ENCODE measurements at places on chromosomes 3 and 15. TPM values are rescaled to one million over a fixed set of nuclear protein-coding genes. Genes with fewer than 3 reads are reported as not detected.

Gene STRIT1
- not detected for total RNA-seq

Gene NR2E3
- total RNA-seq, result 0.54 TPM

Gene TEX55
- total RNA-seq, result not detected

Gene DPPA2
- not detected for total RNA-seq

Gene ZBED2
- not detected for total RNA-seq

Gene CAPN3
- 1.8 TPM for total RNA-seq

Gene CCDC174
- 13.9 TPM for total RNA-seq

Gene SPESP1
- total RNA-seq, result 1.4 TPM

Gene GOLGA6D
- not detected for total RNA-seq

Gene CD200
- 49.4 TPM for total RNA-seq

Gene EPHB3
- 9.2 TPM for total RNA-seq

Gene GPR149
- total RNA-seq, result 2.7 TPM

Gene TRIM42
- total RNA-seq, result not detected

Gene CCDC54
- 0.54 TPM for total RNA-seq

Gene THOC7
- 32.9 TPM for total RNA-seq

Gene SATB1
- 77.8 TPM for total RNA-seq

Gene NRROS
- total RNA-seq, result 1.9 TPM

Gene MYH15
- 1.8 TPM for total RNA-seq

Gene CHRNA3
- total RNA-seq, result 7.6 TPM

Gene MEIS2
- 40.8 TPM for total RNA-seq

Gene PLSCR2
- total RNA-seq, result not detected

Gene UBA5
- total RNA-seq, result 74.4 TPM

Gene ABCC5
- total RNA-seq, result 74.4 TPM

Gene FETUB
- not detected for total RNA-seq

Gene DUOXA2
- not detected for total RNA-seq

Gene PLCH1
- total RNA-seq, result 25.0 TPM

Gene CPEB1
- total RNA-seq, result 4.4 TPM

Gene KCNAB1
- total RNA-seq, result 16.2 TPM

Gene SEMA3B
- 3.4 TPM for total RNA-seq

Gene SAMMSON
- total RNA-seq, result not detected

Gene ACVR2B
- 47.0 TPM for total RNA-seq

Gene FSTL1
- 66.6 TPM for total RNA-seq

Gene PLA2G4B
- total RNA-seq, result 7.5 TPM

Gene MBD4
- 19.5 TPM for total RNA-seq

Gene CLDN11
- total RNA-seq, result 39.6 TPM

Gene KBTBD13
- total RNA-seq, result not detected

Gene CP
- total RNA-seq, result 3.1 TPM

Gene SOX14
- total RNA-seq, result 0.73 TPM

Gene PLXNB1
- 85.4 TPM for total RNA-seq

Gene LINGO1
- 30.1 TPM for total RNA-seq

Gene PIK3CA
- total RNA-seq, result 46.6 TPM

Gene IL17RD
- total RNA-seq, result 29.3 TPM

Gene TRH
- total RNA-seq, result 16.4 TPM

Gene ZNF280D
- 108 TPM for total RNA-seq

Gene ADGRG7
- total RNA-seq, result not detected

Gene ROPN1
- total RNA-seq, result not detected

Gene FAM81A
- total RNA-seq, result 4.9 TPM

Gene TTC23
- 19.7 TPM for total RNA-seq

Gene HYAL1
- total RNA-seq, result 2.1 TPM

Gene CCR9
- total RNA-seq, result not detected

Gene UTS2B
- 0.64 TPM for total RNA-seq

Gene GHSR
- total RNA-seq, result not detected

Gene IMPG2
- 2.4 TPM for total RNA-seq

Gene AHSG
- total RNA-seq, result 0.27 TPM

Gene CX3CR1
- 7.9 TPM for total RNA-seq

Gene NAA50
- total RNA-seq, result 56.1 TPM

Gene LRTM1
- not detected for total RNA-seq

Gene RBMS3
- total RNA-seq, result 53.4 TPM

All from cerebellum (tissue), 4 donors.